Stomach (tissue), 19 donors: ENCODE measurements at places on chromosomes 7 and 10.

DNA sequence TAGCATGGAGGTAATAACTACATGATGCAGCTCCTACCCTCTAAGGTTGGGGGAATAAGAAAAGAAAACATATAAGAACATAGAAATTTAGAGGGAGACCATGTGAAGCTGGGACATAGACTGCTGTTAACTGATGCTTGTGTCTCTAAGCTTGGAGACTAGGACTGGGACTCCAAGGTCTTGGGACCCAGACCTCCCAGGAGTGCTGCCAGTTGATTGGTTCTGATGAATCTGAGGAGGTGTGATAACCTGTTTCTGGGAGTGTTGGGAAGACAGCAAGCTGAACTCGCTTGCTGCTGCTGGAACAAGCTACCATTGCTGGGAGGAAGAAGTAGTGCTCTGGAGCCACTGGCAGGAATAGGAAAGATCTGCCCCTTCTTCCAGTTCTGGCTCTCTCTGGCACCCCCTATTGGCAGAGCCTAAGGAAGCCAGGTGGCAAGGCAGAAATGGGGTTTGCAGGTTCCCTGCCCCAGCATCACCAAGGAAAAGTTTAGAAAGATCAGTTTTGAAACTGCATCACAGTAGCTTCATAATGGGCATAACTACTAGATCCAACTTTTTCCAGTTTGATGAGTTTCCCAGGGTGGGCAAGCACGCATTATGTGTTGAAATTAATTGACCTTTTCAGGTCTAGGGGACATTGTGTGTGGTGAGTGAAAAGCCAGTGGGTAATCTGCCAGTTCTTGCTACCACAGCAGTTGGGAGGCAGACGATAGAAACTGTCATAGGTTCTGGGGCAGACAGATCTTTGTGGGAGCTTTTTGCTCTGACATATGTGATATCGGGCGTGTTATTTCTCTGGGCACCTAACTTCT lies 140.7 kb downstream of the SND1 start:
- peak; percentile 40 for DNase-seq

DNA sequence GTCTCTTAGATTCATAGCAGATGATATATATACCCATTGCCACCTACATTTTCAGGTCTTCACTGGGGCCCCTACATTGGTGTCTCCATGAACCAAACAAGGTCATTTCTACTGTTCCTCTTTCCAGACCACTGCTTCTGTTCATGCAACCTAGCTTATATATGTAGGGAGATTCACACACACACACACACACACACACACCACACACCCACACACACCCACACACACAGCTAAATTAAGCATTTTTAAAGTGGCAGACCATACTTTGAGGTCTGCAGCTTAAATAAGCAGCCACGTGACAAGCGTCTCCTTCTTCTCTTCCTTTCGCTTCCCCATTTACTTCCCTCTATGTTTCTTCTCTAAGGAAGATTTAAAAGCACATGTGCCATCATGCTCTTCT lies 70.0 kb upstream of the CC2D2B start:
- no peak for DNase-seq

- peak; percentile 53 for DNase-seq
These were observed 55.9 kb downstream of the DIP2C start for GRCh38 chr10:633279-634245.

DNA sequence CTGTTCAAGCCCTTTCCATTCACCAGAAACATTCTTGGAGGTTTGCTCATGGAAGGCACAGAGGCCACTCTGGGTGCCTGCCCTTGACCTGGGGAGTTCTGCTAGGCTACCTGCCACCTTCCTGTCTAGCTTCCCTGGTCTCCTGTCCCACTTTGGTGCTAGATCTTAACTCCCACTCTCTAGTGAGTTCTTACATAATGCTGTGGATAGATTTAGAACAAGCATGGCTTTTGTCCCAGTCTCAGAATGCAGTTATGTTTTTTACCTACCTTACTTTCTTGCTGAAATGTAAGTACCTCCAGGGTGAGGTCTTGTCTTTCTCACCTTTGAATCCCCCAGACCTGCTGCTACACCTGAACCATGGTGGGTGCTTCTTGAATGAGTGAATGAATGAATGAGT lies 1252.3 kb downstream of the TYW1 start:
- no peak for DNase-seq

GRCh38 chr10:70034232-70034631 lies 18.4 kb upstream of the MACROH2A2 start:
- peak; percentile 34 for DNase-seq

GRCh38 chr10:129850316-129850715 lies 113.8 kb downstream of the EBF3 start:
- DNase-seq = no peak

- DNase-seq = no peak
These were observed 117.9 kb downstream of the SLIT1 start for GRCh38 chr10:97067716-97068391.

- no peak for DNase-seq
These were observed 82.8 kb upstream of the PDE1C start for GRCh38 chr7:32153006-32153405.

- no peak for DNase-seq
These were observed 394.4 kb upstream of the SEMA3A start for GRCh38 chr7:84589012-84589411.

DNA sequence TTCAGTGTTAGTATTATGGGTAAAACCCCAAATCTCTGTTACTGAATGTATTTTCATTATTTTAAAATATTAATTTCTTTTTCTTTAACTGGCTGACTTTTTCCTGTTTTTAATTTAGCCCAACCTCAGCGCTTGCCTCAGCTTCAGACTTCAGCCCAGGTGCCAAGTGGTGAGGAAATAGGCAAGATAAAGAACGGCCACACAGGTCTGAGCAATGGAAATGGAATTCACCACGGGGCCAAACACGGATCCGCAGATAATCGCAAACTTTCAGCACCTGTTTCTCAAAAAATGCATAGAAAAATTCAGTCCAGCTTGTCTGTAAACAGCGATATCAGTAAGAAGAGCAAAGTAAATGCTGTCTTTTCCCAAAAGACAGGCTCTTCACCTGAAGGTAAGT lies 57.5 kb downstream of the MDFIC start:
- DNase-seq = peak; percentile 61

GRCh38 chr10:10796774-10797415 lies 220.8 kb upstream of the CELF2 start:
- peak; percentile 32 for DNase-seq

- DNase-seq = no peak
These were observed 81.0 kb downstream of the CNOT4 start for GRCh38 chr7:135428879-135429278.

GRCh38 chr7:22090512-22090911 lies 144.8 kb upstream of the CDCA7L start:
- DNase-seq = no peak

DNA sequence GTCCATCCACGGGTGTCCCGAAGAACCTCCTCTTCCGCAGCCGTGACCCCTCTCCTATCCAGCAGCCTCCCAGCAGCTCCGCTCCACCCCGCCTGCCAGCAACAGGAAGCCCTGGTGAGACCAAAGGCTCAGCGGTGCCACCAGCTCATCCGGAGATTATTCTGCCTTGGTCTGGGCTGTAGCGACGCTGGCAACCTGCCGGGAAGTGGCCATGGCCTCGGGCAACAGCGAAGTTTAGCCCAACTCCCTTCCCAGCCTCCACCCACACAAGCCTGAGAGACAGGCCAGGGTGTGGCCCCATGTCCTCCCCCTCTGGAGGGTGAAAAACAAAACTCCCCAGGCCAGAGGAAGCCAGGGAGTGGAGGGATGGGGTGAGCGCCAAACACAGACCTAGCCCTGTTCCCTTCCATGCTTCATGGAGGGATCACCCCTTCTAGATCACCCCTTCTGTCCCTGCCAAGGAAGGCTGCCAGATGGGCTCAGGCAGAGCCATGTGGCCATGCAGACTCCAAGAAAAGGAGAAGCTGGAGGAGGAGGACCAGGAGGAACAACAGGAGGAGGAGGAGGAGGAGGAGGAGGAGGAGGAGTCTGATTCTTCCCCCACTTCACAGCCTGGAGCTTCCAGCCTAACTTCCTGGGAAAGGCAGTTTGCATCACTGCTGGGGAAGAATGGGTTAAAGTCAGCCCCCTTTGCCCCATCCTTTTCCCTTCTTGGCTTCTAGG lies 918 bp downstream of the CALHM2 start:
- peak; percentile 35 for DNase-seq

GRCh38 chr10:109379186-109379585 lies 544.1 kb downstream of the XPNPEP1 start:
- DNase-seq = no peak

GRCh38 chr7:3916146-3916545 lies 615.1 kb downstream of the SDK1 start:
- peak; percentile 26 for DNase-seq

- no peak for DNase-seq
These were observed 95.3 kb upstream of the GATAD1 start for GRCh38 chr7:92352009-92352408.

DNA sequence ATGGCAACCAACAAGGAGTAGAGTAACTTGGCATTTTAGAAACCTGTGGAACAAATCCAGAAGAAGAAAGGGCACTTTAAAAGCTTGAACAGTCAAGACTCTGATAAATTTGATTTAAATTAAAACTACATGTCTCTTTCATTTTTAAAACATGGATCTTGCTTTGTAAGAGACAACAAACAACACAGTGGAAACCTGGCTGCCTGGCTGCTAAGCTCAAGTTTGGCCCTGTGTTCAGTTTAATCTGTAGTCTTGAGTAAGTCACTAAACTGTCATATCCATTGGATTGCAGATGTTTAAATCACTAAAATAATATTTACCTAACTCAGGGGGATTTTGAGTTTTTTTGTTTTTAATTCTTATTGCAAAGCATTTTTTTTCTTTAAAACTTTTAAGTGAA lies 374.9 kb upstream of the SEMA3D start:
- peak; percentile 25 for DNase-seq

DNA sequence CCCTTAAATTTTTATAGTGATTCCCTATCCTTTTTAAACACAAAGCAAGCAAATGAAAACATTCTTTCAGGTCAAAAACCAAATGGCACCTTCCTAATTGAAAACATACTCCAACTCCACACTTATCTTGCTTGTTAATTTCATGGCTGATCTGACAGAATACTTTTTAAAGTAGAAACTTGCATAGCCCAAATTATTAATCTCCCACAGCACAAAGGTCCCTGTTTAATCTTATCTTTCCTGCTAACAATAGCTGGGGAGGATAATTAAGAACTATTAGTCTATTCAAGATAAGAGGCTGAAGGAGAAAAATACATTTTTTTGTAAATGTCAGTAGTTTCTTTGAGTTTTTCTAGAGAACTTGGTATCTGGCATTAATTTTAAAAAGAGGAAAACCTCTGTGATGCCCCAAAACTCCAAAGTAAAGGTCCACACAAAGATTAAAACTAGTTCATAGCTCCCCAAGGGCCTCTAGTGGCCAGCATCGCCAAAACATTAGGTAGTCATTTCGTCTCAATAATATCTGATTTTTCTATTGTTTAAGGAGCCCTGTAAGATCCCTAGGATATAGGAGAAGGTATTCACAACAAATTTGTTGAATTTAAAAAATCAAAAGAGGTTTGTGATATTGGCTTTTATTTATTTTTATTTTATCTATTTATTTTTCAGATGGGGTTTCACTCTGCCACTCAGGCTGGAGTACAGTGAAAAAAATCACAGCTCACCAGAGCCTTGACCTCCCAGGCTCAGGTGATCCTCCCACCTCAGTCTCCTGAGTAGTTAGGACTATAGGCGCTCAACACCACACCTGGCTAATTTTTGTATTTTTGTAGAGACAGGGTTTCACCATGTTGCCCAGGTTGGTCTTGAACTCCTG lies 14.7 kb downstream of the CDNF start:
- peak; percentile 31 for DNase-seq

GRCh38 chr10:97718178-97718577 lies 4.6 kb downstream of the MARVELD1 start:
- no peak for DNase-seq

GRCh38 chr7:100506356-100506923 lies 22.7 kb downstream of the NYAP1 start:
- DNase-seq = no peak

DNA sequence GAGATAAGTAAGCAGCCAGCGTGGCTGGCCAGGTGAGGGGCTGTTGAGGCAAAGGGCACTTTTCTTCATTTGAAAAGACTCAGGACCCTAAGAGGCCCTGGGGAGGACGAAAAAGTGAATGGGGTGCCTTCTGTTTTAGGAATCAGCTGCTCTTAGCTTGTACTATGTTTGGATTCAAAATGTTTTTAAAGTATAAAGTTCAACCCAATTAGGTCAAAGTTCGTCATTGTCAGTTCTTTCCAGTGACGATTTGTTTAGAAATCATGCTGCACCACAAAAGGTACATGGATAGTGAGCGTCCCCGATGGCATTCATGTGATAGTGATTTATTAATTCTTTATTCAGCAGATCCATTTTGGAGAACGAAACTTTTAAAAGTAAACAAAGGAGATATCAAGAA lies 338.2 kb downstream of the SDK1 start:
- no peak for DNase-seq

GRCh38 chr7:27900006-27900405 lies 160.0 kb downstream of the TAX1BP1 start:
- DNase-seq = no peak

DNA sequence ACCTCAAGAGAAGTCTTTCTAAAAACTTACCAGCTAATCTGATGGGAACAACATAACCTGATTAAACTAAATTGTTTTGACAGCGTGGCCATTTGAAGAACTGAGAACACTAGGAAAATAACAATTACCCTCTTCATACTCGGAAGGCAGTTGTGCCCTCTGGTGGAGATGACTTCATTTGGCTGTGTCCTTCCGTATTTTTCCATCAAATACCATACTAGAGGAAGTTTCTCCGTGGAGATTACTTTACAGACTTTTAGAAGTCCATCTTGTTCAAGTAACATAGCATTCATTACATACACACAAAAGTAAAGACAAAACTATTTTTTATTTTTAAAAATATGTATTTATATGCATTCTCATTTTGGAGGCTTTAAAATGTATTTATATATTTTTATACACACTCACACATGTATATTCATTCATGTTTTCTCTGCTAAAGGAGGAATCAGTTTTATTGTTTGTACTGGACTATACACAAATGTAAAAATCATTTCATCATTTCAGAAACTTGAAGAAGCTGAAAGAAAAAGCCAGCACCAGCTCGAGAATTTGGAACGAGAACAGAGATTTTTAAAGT lies 25.2 kb downstream of the SMNDC1 start:
- peak; percentile 60 for DNase-seq

DNA sequence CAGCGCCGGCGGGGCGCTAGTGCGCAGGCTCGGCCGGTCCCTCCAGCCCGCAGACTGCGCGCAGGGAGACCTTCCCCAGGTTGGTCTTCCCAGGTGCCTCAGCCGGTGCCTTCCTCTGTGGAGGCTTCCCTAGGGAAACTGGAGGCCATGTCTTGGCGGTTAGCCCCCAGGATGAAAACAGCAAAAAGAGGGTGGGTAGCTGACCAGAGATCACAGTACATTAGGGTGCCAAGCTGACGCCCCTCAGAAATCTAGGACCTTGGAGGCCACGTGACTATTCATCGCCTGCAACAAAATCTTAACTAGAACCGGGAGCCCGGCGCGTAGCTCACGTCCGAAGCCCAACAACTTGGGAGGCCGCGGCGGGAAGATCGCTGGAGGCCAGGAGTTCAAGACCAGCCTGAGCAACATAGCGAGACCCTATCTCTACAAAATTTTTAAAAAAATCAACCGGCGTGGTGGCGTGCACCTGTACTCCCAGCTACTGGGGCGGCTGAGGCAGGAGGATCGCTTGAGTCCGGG lies 327 bp upstream of the FIS1 start:
- DNase-seq = no peak

GRCh38 chr7:133230591-133231194 lies 22.2 kb upstream of the EXOC4 start:
- peak; percentile 69 for DNase-seq

GRCh38 chr7:123824754-123825067 lies 20.3 kb upstream of the HYAL4 start:
- DNase-seq = peak; percentile 53
